Activated CD4-positive, CD25-positive, alpha-beta regulatory T cell treated with anti-CD3 and anti-CD28 coated beads, Interleukin-2, amount 50 U/mL, for 72 hours (primary cell): ENCODE measurements at places on chromosomes 2 and 18.

GRCh38 chr18:13684546-13684945, 41.8 kb downstream of the FAM210A start:
- no peak for DNase-seq

DNA sequence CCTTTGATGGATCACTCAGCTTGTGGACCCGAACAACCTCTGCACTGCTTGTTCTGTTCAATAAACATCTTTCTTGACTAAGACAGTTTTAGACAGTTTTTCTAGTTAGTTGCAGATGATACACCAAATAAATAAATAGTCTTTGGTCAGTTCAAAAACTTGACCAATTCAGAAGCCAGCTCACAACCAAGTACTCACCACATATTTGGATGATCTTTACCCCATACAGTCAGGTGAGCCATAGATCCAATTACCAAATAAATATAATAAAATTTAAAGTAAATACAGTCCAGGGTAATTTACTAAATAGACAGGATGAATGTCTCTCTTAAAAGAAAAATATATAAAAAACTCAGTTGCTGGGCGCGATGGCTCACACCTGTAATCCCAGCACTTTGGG, 18.2 kb downstream of the SCN3A start:
- no peak for DNase-seq

DNA sequence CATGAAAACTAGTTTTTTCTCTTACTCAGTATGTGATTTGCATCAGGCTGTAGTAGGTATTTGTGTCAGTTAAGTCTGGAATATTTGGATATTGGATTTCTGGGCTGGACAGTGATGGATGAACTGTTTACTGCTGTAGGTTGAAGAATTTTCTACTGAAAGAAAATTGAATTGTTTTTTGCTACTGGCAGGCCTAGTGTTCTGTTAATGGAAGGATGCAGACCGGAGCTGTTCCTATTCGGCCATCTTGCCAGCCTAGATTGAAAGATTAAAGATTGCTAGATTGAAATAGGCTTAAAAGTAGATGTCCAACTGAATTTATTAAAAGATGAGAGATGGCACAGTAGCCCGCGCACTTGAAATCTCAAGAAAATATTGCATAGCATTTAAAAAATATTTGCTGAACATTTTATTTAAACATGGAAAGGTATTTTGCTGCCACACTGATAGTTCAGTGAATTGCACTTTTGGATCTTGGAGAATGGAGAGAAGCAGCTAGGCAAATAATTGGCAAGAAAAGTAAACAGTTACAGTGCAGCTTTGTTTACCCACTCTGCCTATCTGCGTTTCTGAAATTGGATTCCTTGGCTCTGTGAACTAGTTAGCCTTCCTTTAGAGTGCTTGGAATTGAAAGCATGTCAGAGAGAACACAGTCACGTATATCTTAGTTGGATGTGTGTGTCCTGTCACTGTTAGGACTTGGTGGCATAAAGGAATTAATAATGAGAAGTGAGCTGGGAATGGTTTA, 54.1 kb downstream of the EPB41L5 start:
- DNase-seq = no peak

DNA sequence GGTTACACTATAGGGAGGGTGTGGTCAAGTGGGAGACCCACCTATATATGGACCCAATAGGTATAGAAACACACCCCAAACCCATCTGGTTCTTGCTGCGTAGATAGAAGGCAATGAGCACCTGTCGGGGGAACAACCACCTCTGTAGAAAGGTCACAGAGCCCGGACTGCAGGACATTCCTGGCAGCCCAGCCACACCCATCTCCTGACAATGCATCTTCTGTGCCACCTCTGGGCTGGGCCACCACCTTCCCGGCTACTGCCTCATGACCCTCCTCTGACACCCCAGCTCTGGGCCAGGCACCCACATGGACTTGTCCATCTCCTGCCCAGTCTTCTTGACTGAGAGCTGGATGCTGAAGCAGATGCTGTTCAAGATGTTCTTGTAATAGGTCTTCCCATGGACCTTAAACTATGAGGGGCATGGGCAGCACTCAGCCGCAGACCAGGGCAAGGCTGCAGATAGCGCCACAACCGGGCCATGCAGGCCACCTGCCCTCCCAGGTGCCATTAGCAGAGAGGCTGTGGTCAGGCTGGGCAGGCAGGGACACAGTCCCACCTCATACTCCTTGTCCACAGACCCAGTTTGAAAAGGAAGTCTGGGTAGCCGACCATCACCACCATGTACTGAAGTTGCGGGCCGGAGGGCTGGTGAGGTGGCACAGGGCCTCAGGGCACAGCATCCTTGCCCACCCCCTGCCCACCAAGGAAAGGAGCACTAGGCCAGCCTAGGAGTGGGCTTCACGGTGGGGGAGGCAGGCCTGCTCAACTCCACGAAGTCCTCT, 9.3 kb downstream of the ALPG start:
- no peak for DNase-seq

GRCh38 chr2:53460347-53460746, 307.3 kb upstream of the CHAC2 start:
- no peak for DNase-seq

DNA sequence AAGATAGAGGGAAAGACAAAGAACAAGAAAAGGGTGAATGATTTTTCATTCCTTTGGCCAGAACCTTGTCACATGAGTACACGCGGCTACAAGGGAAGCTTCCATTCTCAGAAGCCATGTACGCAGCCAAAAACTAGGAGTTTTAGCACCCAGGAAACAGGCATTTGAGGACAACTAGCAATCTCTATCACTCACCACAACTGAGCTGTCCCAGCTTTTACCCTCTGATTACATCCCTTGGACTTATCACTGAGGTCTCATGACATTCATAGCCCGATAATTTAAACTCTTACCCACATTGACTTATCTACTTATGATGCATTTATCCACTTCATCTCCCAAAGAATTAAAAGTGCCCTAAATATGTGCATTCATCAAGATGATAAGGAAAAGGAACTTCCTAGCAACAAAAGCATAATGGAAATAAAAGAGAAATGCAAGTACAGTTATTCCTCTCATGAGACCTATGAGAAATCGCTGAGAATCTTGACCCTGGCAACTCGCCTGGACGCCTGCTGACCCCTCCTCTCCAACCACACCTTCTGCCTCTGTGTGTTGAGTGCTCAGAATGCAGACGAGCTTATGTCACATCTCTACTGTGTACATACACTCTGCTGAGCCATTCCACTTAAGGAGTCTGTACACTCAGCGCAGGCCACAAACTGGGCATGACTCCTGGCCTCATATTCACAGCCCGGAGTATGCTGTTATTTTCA, 28.7 kb upstream of the MFSD6 start:
- DNase-seq = no peak

DNA sequence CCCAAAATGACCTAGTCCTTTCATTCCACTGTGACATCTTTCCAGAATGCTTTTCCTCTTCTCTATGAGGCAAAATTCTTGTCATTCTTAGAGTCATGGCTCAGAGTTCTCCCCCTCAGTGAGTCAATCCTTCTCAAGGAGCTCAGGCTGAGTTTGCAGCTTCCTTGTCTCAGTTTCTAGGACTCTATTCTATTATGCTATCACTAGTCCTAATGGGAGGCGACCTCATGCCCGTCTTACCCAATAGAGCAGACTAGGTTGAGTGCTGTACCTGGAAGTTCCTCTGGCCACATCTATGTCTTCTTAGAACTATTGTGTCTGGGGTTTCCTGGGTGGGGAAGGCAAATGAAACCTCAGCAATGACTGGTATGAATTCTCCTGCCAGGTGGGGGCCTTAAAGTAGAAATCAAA, 51.5 kb downstream of the HAUS1 start:
- peak; percentile 37 for DNase-seq

- DNase-seq = no peak
Observed at GRCh38 chr2:112255875-112256274, 1.0 kb upstream of the ZC3H8 start.

DNA sequence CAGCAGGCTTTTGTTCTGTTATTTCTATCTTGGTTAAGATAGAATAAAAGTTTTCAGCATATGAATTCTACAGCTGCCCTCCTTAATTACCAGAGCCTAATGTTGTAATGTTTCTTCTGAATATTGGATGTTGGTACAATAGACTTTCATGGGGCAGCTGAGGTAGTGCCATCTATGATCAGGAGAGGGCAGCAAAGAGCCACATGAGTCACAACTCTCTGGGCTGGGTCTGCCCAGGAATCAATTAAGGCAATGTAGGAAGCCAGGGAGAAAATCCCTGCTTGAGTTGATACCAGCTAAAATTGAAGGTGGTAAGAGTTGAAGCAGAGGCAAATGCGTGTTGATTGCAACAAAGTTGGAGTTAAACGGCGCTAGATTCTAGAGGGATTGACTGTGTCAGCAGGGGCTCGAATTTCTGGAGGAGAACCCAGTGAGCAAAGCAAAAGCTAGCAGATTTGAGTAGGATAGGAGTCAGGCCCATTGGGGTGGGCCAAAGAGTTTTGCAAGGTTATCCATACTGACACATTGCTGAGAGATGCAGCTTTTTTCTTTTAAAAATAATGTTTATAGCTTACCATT, 10.6 kb upstream of the MC5R start:
- DNase-seq = peak; percentile 66

GRCh38 chr18:66749481-66750035, 145.7 kb upstream of the CDH19 start:
- no peak for DNase-seq

- DNase-seq = no peak
Observed at GRCh38 chr2:12795851-12796250, 79.1 kb downstream of the TRIB2 start.

- no peak for DNase-seq
Observed at GRCh38 chr2:79513711-79514110, 860 bp downstream of the CTNNA2 start.

DNA sequence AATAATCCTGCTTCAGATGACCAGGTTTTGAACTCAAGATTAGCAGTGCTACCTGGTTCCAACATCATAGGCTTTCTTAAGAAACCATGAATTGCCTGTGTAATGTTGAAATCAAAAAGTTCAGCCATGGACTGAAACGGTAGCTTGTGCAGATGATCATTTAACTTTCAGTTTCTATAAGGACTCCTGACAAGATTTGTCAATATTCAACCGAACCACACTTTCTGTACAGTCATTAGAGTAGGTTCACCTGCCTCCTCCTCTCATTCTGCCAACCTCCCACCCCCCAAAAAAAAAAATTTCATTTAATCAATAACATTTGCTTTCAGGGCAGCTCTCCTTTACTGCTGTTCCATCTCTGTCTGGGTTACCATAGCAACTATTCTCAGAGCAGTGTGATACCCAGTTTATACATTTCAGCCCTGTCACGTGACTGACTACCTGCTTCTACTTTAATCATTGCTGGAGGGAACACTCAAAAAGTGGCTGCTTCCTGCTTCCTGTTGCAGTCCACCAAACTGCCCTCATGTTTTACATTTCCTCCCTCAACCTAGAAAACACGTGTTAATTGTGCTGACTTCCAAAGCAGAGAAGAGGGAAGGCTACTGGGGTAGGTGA, 275.5 kb downstream of the SS18 start:
- no peak for DNase-seq

GRCh38 chr2:222813177-222813843, 47.5 kb upstream of the ACSL3 start:
- no peak for DNase-seq

DNA sequence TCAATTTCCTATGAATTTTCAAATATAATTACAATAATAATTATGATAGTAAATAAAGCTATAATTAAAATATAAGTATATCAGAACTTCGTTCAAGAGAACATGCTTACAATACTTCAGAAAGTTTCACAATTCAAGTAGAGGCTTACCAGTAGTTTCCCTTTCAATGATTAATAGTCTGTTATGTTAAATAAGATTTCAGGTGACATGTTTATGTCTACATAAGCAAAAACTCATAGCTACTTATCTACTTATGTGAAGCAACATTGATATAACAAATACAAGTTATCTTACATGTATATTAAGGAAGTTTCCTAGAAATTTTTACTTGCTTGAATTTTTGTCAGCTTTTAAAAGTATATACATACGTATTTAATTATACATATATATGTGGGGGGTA, 4.5 kb upstream of the COL3A1 start:
- DNase-seq = no peak

DNA sequence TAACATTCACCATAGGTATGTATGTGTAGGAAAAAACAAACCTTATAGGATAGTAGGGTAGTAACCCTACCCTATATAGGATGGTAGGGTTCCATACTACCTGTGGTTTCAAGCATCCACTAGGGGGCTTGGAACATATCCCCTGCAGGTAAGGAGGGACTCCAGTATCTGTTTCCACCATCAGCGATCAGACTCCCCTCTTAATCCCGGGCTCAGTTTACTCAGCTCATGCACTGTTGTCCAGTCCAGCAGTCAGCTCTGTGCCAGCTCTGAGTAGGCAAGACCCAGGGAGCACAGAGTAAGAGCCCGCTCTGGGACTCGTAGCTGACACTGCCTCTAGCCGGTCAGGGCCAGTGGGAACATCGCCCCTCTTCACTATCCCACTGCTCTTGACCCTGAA, 61.7 kb downstream of the MEX3C start:
- no peak for DNase-seq

GRCh38 chr2:187878112-187878511, 323.9 kb upstream of the TFPI start:
- no peak for DNase-seq

DNA sequence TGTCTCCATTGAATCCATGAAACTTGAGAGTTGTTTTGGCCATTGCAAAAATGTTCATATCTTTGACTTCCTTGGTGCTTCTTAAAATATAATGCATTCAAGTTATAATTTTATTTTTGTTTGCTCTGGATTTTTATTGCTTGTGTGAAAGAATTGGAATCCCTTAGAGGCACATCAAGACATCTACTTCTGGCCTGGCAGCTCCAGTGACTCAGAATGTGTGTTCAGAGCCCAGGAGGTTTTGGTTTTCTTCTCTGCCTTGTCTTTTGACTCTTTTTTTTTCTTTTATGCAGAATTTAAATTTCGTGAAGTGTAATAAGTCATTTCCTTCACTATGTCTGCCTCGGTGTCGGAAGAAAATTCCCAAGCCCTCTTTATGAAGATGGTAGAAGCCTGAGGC, 180.2 kb downstream of the LTBP1 start:
- DNase-seq = no peak

GRCh38 chr2:207514451-207514850, 15.3 kb upstream of the CREB1 start:
- no peak for DNase-seq

DNA sequence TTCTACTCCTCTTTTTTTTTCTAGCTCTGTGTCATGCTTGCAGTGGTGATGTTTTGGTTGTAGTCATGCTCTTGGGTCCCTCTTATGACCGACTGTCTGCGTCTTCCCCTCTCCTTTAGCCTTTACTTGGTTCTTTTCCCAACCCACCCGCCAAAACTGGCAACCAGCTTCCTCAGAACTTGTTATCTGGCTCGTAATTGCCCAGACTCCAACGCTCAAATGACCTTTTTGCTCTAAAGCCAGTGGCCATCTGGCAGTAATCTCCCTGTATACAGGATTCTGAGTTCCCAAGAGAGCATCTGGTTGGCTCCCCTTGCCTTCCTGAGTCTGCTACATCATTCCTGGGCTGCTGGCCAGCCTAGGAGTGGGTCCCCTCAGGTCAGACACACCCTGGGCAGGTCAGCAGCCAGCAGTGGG, 147.2 kb downstream of the MGAT5 start:
- no peak for DNase-seq

- no peak for DNase-seq
Observed at GRCh38 chr2:170073288-170073687, 104.7 kb upstream of the MYO3B start.

- no peak for DNase-seq
Observed at GRCh38 chr2:208999911-209000310, 423.9 kb upstream of the MAP2 start.
